Endodermal cell (in vitro differentiated cells): ENCODE measurements at places on chromosomes 1 and 21. TPM values are rescaled to one million over a fixed set of nuclear protein-coding genes. Genes with fewer than 3 reads are reported as not detected.
A peak's percentile ranks its signal among the peaks of the same experiment; 100 is the strongest.

DNA sequence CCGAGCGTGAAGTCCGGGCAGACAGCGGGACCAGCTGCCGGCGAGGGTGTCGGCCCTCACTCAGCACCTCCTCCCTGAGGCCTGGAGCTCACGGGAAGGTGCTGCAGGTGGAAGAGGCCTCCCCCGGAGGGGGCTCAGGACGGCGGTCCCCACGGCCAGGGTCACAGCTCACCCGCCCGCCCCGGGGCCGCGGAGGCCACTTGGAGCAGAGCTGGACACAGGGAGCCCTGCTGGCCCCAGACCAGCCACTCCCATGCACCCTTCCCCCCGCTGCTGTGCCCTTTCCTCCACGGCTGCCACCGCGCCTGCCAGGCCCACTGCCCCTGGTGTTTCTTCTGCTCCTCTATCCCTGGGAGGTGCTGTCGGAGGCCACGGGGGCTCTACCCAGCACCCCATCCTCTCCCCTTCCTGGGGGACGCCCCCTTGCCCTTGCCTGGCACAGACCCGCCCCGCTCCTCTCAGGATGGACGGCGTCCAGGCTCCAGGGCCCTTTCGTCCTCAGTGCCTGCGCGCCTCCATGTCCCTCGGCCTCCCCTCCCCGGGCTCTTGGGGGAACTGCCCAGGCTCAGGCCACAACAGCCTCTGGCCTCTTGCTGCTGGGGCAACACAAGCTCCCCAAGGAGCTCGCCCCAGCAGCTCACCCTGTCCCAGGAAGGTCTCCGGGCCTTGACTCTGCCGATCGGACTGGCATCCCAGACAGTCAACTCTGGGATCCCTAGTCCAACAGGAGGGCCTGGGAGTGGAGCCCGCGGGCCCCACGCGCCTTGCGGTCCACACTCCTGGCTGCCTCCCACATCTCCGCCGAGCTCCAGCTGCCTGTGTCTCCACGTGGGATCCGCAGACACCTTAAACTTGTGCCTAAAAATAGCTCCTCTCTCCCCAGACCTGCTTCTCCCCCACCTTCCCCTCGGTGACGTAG lies 4.1 kb downstream of the TMEM240 start:
- no peaks in the 10 kb centered on the region for H3K27me3 ChIP-seq
- no peak overlapping the region for H3K27ac ChIP-seq
- H3K4me1 ChIP-seq, result no peaks in the 10 kb centered on the region
- H3K4me3 ChIP-seq, result no peak overlapping the region

DNA sequence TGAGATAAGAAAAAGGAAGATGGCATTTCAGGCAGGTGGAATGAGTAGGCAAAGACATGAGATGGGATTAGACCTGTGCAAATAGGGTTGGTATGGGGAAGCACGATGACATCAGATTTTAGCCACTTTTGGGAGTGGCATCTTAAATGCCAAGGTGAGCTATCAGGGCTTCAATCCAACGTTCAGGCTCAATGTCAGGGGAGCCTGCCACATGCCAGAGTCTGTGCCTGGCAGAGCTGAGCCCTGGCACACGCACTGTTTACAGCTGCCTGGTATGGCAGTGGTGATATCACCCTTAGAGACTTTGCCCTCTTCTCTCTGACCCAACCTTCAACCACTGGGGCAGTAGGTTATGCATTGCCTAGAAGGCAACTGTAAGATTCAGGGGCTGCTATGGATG lies 1.1 kb upstream of the GUCA2B start:
- H3K27me3 ChIP-seq, result peaks cover 24% of the 10 kb centered on the region
- H3K4me3 ChIP-seq, result no peak overlapping the region
- DNase-seq, result no peak
- no peak overlapping the region for H3K27ac ChIP-seq
- H3K36me3 ChIP-seq, result no peaks in the 10 kb centered on the region

DNA sequence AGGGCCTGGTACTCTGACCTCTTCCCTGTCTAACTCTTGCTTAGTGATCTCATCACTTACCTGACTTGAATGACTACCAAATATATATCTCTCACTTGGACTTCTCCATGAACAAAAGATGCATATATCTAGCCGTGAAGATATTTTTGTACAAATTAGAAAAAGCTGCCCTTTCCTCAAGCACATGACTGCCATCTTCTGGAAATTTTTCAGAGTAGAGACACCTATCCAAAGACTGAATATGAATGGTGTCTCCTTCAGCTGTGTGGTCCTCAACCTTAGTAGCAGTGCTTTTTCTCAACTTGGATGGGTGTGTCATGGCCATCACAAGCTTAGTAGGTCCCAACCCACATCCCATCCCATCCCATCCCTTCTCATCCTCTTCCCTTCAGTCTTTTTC lies 142.3 kb downstream of the DNM3 start:
- H3K36me3 ChIP-seq, result no peaks in the 10 kb centered on the region
- H3K4me1 ChIP-seq, result no peaks in the 10 kb centered on the region
- H3K27ac ChIP-seq, result no peak overlapping the region
- no peak for DNase-seq

GRCh38 chr1:3495776-3496745 lies 41.6 kb downstream of the ARHGEF16 start:
- no peaks in the 10 kb centered on the region for H3K27me3 ChIP-seq
- DNase-seq, result no peak
- H3K4me3 ChIP-seq, result no peak overlapping the region
- H3K4me1 ChIP-seq, result no peaks in the 10 kb centered on the region
- H3K27ac ChIP-seq, result no peak overlapping the region

- DNase-seq, result peak; percentile 71
- H3K36me3 ChIP-seq, result no peaks in the 10 kb centered on the region
- peak overlapping the region; percentile 83 for H3K4me3 ChIP-seq
- H3K27ac ChIP-seq, result peak overlapping the region; percentile 88
- H3K4me1 ChIP-seq, result no peaks in the 10 kb centered on the region
- no peaks in the 10 kb centered on the region for H3K27me3 ChIP-seq
These were observed 33.3 kb downstream of the DNTTIP2 start for GRCh38 chr1:93845538-93846205.

GRCh38 chr1:24157918-24158481 lies 15.1 kb upstream of the IL22RA1 start:
- no peaks in the 10 kb centered on the region for H3K27me3 ChIP-seq
- peaks cover 16% of the 10 kb centered on the region for H3K36me3 ChIP-seq
- DNase-seq, result peak; percentile 69
- H3K27ac ChIP-seq, result no peak overlapping the region
- no peaks in the 10 kb centered on the region for H3K4me1 ChIP-seq
- H3K4me3 ChIP-seq, result no peak overlapping the region

Gene CYP4A22
- 0.35 TPM in 1 of 3 replicates, not detected in the others for total RNA-seq
